Esophagus squamous epithelium (tissue), 5 donors: ENCODE measurements at places on chromosomes 5 and 9. TPM values are rescaled to one million over a fixed set of nuclear protein-coding genes. Genes with fewer than 3 reads are reported as not detected.

Gene MOB3B
- 7.6 TPM for total RNA-seq

Gene OSMR
- 34.4 TPM for total RNA-seq

Gene BHMT2
- total RNA-seq: 13.9 TPM

Gene SLC34A1
- 0.31 TPM for total RNA-seq

Gene ZNG1F
- 14.7 TPM for total RNA-seq

Gene INSYN2B
- total RNA-seq: not detected

Gene SURF4
- total RNA-seq: 140 TPM

- no peak for DNase-seq
Measured at GRCh38 chr5:150082889-150083288, 3.5 kb downstream of the CSF1R start.

DNA sequence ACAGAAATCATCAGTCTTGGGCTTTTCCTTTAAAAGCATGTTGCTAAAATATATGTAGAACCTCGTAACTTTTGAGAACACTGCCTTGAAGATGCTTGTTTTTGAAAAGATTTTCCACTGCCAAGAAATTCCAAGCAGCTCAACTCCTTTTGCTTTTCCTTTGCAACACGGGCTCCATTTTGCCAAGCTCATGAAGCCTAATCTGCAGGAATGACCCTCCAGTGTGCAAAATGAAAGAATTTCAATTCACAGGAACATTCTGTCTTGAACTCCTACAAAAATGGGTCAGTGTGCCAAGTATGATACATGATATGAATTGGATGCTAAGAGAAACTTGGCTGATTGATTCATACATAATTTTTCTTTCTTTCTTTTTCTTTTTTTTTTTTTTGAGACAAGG is 35.4 kb upstream of the ERCC6L2 start:
- DNase-seq: no peak

- DNase-seq: no peak
Measured at GRCh38 chr5:78472469-78473106, 112.2 kb downstream of the SCAMP1 start.

DNA sequence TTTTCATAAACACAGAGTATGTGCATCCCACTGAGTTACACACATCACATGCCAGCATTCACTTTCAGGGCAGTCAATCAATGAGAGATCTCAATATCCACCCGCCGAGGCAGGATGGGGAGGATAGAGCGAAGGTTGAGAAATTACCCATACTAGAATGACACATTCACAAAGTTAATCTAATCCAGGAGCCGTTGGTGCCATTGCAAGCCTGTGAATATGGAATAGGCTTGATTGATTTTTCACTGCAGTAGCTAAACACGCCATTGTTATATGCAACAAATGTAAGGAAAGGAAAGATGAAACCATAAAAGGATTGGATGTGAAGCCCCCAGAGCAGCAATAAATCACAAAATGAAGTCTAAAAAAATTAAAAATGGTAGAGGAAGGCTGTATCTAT is 167.9 kb upstream of the GPR151 start:
- DNase-seq: no peak

- DNase-seq: no peak
Measured at GRCh38 chr9:87674565-87675299, 51.2 kb upstream of the CTSL start.

- no peak for DNase-seq
Measured at GRCh38 chr5:157925786-157926671, 67.1 kb upstream of the CLINT1 start.

GRCh38 chr5:10453545-10453944 is 11.9 kb downstream of the ROPN1L start:
- no peak for DNase-seq

GRCh38 chr5:154505567-154505966 is 27.5 kb upstream of the HAND1 start:
- no peak for DNase-seq

GRCh38 chr9:87556039-87556438 is 58.4 kb downstream of the DAPK1 start:
- no peak for DNase-seq

DNA sequence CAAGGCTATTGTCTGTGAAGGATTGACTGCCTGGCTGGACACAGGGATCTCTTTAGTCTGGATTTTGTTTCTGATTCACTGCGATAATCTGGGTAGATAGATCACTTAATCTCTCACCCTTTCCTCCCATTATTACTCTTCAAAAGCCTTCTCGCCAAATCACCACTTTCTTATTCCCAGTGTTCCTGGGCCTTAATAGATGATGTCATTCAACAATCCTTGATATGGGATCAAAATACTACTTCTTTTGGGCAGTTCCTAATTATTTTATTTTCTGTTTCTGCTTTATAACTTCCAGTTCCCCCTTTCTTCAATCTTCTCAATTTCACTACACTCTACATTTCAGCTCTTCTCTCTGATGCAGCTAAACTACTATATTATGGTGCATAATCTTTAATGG is 6.8 kb upstream of the CRHBP start:
- no peak for DNase-seq
